Effector memory CD8-positive, alpha-beta T cell (primary cell): ENCODE measurements at places on chromosomes 4 and X.

- no peak overlapping the region for H3K27ac ChIP-seq
- H3K4me3 ChIP-seq, result no peak overlapping the region
- no peak for DNase-seq
- no peaks in the 10 kb centered on the region for H3K27me3 ChIP-seq
- no peaks in the 10 kb centered on the region for H3K36me3 ChIP-seq
These were observed 32.7 kb upstream of the MAGED1 start for GRCh38 chrX:51860679-51861078.

DNA sequence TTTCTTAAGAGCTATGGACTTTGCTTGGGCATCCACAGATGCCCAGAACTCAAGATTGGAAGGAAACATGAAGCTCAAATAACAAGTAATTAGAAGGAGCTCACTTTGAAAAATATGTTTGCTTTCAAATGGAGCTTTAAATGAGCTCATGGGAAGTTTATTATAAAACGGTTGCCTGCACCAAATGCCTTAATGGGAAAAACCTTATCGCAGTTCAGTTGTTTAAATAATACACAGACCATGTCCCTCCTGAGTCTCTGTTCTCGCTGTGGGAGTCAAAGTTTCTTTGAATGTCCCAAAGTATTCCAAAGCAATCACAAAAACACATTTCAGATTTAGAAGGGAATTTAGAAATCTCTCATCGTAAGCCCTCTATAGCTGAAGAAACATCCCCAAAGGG is 31.6 kb upstream of the STIM2 start:
- H3K27me3 ChIP-seq, result no peaks in the 10 kb centered on the region
- no peaks in the 10 kb centered on the region for H3K36me3 ChIP-seq
- no peak for DNase-seq
- no peaks in the 10 kb centered on the region for H3K4me1 ChIP-seq
- no peak overlapping the region for H3K4me3 ChIP-seq

GRCh38 chr4:30380404-30380998 is 339.7 kb upstream of the PCDH7 start:
- no peak overlapping the region for H3K4me3 ChIP-seq
- DNase-seq, result no peak
- H3K27me3 ChIP-seq, result no peaks in the 10 kb centered on the region
- H3K4me1 ChIP-seq, result no peaks in the 10 kb centered on the region
- H3K27ac ChIP-seq, result no peak overlapping the region

GRCh38 chr4:24935856-24936255 is 23.0 kb upstream of the CCDC149 start:
- no peaks in the 10 kb centered on the region for H3K4me1 ChIP-seq
- no peak for DNase-seq
- no peaks in the 10 kb centered on the region for H3K36me3 ChIP-seq
- H3K27ac ChIP-seq, result no peak overlapping the region
- H3K27me3 ChIP-seq, result peaks cover 13% of the 10 kb centered on the region
- no peak overlapping the region for H3K4me3 ChIP-seq

GRCh38 chr4:101018836-101019235 is 328.5 kb downstream of the PPP3CA start:
- peaks cover 14% of the 10 kb centered on the region for H3K36me3 ChIP-seq
- H3K27ac ChIP-seq, result peak overlapping the region; percentile 95
- no peaks in the 10 kb centered on the region for H3K27me3 ChIP-seq

DNA sequence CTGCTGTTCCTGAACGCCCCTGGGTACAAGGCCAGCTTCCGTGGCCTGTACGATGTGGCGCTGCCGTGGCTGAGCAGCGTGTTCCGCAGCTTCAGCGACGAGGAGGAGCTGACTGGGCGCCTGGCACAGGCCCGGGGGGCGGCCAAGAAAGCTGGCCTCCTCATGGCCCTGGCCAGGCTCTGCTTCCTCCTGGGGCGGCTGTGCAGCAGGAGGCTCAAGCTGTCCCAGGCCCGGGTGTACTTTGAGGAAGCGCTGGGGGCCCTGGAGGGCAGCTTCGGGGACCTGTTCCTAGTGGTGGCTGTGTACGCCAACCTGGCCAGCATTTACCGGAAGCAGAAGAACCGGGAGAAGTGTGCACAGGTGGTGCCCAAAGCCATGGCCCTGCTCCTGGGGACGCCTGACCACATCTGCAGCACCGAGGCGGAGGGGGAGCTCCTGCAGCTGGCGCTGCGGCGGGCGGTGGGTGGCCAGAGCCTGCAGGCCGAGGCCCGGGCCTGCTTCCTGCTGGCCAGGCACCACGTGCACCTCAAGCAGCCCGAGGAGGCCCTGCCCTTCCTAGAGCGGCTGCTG is 28.2 kb downstream of the SH3TC1 start:
- H3K27me3 ChIP-seq, result no peaks in the 10 kb centered on the region
- DNase-seq, result no peak
- peaks cover 28% of the 10 kb centered on the region for H3K4me1 ChIP-seq
- peaks cover 14% of the 10 kb centered on the region for H3K36me3 ChIP-seq
- no peak overlapping the region for H3K4me3 ChIP-seq

DNA sequence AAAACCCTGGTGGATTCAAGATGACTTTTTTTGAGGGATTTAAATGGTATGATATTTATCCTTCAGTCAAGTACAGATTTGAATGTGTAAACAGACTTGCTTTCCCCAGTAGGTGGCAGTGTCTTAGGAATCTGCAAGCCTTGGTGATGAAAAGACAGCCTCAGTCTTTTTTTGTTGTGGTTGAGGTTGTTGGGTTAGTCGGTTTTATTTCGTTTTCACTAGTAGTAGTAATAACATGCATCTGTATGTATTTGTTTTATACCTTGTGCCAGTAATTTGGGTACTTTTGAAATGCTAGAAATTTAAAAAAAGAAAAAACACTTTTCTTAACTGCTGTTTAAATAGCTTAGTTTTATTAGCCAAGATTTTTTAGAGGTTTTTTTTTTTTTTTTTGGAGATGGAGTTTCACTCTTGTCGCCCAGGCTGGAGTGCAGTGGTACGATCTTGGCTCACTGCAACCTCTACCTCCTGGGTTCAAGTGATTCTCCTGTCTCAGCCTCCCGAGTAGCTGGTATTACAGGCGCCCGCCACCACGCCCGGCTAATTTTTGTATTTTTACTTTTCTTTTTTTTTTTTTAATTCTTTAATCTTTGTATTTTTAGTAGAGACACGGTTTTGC is 39.2 kb downstream of the COPS4 start:
- DNase-seq, result peak; percentile 64
- no peaks in the 10 kb centered on the region for H3K27me3 ChIP-seq
- peaks cover 3% of the 10 kb centered on the region for H3K4me1 ChIP-seq
- no peak overlapping the region for H3K27ac ChIP-seq
- H3K36me3 ChIP-seq, result peaks cover 44% of the 10 kb centered on the region

DNA sequence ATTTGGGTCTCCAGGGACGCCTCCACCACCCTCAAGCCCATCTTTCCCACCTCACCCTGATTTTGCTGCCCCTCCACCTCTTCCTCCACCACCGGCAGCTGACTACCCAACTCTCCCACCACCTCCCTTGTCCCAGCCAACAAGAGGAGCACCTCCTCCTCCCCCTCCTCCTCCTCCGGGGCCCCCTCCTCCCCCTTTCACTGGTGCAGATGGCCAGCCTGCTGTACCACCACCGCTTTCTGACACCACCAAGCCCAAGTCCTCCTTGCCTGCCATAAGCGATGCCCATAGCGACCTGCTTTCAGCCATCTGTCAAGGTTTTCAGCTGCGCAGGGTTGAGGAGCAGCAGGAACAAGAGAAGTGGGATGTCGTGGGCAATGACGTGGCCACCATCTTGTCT is 32.4 kb upstream of the ZNF81 start:
- H3K4me3 ChIP-seq, result no peak overlapping the region
- no peak overlapping the region for H3K27ac ChIP-seq
- H3K4me1 ChIP-seq, result no peaks in the 10 kb centered on the region
- no peaks in the 10 kb centered on the region for H3K36me3 ChIP-seq

GRCh38 chr4:140255927-140256326 is 101.9 kb upstream of the MAML3 start:
- no peak for DNase-seq
- H3K36me3 ChIP-seq, result no peaks in the 10 kb centered on the region
- peaks cover 67% of the 10 kb centered on the region for H3K27me3 ChIP-seq
- no peak overlapping the region for H3K4me3 ChIP-seq
- peaks cover 6% of the 10 kb centered on the region for H3K4me1 ChIP-seq

GRCh38 chr4:166078955-166079354 is 205.9 kb downstream of the TLL1 start:
- no peak for DNase-seq
- H3K27ac ChIP-seq, result no peak overlapping the region
- no peak overlapping the region for H3K4me3 ChIP-seq
- no peaks in the 10 kb centered on the region for H3K36me3 ChIP-seq

DNA sequence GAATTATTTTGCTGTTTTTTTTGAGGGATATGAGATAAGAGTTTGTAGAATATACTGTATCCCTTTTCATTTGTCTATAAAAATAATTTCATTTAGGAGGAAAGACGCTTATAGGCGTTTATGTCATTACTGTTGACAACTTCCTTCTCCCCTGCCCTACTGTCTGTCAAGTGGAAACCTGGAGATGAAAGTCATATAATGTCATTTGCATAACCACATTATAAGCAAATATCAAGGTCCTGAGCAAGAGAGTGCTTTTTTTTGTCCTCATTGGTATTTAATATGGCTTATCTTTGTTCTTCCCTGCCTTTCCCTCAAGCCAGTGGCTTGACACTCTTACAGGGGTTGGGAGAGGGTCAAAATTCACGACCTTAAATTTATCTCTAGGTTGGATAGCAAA is 55.8 kb downstream of the LRP2BP start:
- H3K27me3 ChIP-seq, result no peaks in the 10 kb centered on the region
- no peak overlapping the region for H3K4me3 ChIP-seq
- no peak for DNase-seq
- H3K4me1 ChIP-seq, result peaks cover 19% of the 10 kb centered on the region

DNA sequence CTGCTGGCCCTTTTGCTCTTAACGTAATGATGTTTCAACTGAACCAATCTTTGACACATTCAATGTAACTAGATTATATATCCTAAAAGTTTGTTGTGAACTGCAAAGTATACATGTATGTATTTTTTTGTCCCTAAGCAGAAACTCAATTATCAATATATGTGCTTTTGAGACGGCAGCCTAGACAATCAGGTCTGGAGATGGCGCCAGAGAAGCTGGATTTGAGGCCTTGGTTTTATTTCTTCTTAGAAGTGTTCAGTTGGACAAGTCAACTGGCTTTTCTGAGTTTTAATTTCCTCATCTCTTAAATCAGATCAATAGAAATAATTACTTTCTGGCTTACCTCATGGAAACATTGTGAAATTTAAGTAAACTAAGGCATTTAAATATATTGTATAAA is 62.5 kb downstream of the DCAF8L1 start:
- no peak overlapping the region for H3K4me3 ChIP-seq
- no peak for DNase-seq
- no peaks in the 10 kb centered on the region for H3K4me1 ChIP-seq
- H3K27me3 ChIP-seq, result no peaks in the 10 kb centered on the region
- H3K27ac ChIP-seq, result no peak overlapping the region

DNA sequence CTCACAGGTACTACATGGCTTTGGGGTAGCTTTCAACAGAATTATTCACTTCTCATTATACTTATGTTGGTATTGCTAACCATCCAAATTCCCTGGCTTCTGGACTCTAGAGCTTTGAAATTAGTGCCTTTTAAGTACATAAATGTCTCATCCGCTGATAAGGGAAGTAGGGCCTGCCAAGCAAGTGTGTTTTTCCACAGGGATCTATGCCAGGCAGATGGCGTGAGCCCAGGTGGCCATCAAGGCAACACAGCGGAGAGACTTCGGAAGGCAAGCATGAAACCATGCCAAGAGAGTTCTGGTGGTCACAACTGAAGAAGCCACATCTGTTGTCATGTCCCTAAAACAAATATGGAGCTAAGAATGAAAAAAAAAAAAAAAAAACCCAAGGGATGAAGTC is 503.1 kb upstream of the LCORL start:
- DNase-seq, result no peak
- no peak overlapping the region for H3K27ac ChIP-seq
- no peaks in the 10 kb centered on the region for H3K36me3 ChIP-seq
- H3K27me3 ChIP-seq, result no peaks in the 10 kb centered on the region
- no peaks in the 10 kb centered on the region for H3K4me1 ChIP-seq

DNA sequence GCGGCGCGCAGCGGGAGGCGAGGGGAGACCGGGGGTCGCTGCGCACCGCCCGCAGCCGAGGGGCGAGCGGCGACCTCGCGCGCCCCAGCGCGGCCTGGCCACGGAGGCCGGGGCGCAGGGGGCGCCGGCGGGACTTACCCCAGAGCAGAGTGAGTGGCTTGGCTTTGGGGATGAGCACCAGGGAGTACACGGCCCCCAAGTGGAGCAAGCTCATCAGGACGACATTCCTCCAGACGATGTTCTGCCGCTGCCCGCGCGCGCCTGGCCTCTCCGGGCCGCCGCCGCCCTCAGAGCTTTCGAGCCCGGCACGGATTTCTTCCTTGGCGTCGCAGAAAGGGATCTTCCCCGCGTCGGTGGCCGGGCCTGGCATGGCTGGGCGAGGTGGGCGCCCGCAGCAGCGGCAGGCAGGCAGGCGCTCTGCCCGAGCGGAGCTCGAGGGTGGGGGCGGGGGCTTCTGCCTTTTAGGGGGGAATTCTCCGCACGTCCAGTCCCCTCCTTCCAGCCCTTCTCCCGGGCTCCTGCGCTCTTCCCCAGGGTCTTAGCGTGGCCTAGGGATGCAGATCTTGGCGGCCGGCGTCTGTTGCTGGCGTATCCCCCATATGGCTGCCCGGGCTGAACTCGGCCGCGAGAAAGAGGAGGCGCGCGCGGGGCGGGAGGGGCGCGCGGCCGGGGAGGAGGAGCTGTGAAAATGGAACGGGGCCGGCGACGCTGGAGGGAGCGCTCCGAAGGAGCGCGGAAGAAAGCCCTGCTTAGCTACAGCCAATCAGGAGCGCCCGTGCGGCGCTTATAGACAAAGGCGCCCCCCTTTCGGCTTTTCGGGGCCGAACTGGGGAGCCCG is at the start of gene SCD5:
TSS of gene SCD5 (minus strand) at position 629 of the 838 bp plus-strand sequence. CDS start at position 370, 259 bp downstream.
- DNase-seq, result peak; percentile 47
- H3K4me1 ChIP-seq, result peaks cover 11% of the 10 kb centered on the region
- H3K27me3 ChIP-seq, result peaks cover 5% of the 10 kb centered on the region
- no peak within 1 kb of the TSS for H3K27ac ChIP-seq

DNA sequence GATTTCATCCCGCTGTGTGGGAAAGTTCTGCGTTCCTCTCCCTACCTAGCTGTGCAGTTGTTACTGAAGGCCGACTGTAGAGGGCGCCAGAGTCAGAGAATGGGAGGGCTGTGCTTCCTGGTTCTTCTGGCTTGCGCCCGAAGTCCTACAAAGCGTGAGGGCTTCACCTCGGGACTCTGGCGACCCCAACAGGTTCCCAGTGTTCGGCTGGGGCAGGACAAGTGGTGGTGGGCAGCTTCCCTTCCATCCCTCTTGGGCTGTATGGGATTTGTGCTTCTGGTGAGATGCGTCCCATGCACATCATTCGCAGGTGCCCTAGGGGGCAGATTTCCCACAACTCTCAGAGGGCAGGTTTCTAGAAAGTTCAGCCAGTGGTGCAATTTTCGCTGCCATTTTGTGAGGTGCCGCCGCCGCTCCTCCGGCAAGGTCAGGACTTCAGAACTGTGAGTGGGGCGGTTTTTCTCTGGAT is 27.3 kb downstream of the CT45A1 start:
- H3K27me3 ChIP-seq, result no peaks in the 10 kb centered on the region
- no peaks in the 10 kb centered on the region for H3K36me3 ChIP-seq
- H3K27ac ChIP-seq, result no peak overlapping the region
- peak overlapping the region; percentile 29 for H3K4me3 ChIP-seq

GRCh38 chrX:56986138-56986537 is 9.2 kb downstream of the SPIN3 start:
- no peak overlapping the region for H3K27ac ChIP-seq
- H3K4me3 ChIP-seq, result no peak overlapping the region
- peaks cover 3% of the 10 kb centered on the region for H3K4me1 ChIP-seq
- no peak for DNase-seq
- no peaks in the 10 kb centered on the region for H3K36me3 ChIP-seq
- no peaks in the 10 kb centered on the region for H3K27me3 ChIP-seq

- no peaks in the 10 kb centered on the region for H3K27me3 ChIP-seq
- H3K4me3 ChIP-seq, result no peak overlapping the region
- H3K4me1 ChIP-seq, result peaks cover 2% of the 10 kb centered on the region
- no peak overlapping the region for H3K27ac ChIP-seq
- H3K36me3 ChIP-seq, result peaks cover 7% of the 10 kb centered on the region
These were observed 13.7 kb downstream of the FGFR3 start for GRCh38 chr4:1806596-1807331.
